ENCODE measurements at places on chromosomes 12 and 14.
A peak's percentile ranks its signal among the peaks of the same experiment; 100 is the strongest.

DNA sequence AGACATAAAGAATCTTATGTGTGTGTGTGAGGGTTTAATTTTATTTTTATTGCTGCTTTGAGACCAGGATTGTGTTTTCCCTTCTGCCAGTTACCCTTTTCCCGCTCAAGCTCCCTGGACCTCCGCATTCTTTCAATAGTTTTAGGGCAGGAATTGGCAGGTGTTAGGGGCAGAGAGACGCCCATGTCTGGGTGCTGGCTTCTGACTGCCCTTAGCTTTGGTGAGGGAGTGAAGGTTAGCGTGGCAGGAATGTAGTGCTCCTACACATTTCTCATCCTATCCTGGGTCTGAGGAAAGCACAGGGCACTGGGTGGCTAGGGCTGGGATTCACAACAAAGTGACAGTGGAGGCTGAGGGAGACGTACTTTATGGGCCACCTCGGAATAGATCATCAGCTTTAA lies 428.1 kb downstream of the ZFP36L1 start:
- no peak for ATAC-seq

DNA sequence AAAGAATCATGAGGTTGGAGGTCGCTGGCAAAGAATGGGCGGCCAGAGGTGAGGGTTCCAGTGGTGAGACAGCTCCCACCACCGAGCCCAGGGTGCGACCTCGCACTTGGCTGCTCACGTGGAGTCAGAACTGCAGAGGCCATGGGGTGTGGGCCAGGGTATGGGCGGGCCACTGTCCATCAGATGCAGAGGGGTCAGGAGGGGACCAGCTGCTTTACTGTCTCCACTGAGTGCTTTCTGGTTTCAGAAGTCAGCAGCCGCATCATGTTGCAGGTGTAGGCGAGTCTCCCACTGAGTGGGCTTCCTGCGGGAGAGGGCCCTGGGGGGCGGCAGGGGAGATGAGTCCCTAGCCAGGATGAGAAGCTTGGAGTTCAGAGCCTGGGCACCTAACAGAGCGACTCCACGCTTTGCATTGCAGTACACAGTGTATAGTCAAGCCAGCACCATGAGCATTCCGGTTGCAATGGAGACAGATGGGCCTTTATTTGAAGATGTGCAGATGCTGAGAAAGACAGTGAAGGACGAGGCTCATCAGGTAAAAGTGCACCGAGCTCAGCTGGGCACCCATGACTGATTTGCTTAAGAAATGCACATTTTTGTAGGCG lies 46.9 kb upstream of the DYNC1H1 start:
- ATAC-seq, result no peak

DNA sequence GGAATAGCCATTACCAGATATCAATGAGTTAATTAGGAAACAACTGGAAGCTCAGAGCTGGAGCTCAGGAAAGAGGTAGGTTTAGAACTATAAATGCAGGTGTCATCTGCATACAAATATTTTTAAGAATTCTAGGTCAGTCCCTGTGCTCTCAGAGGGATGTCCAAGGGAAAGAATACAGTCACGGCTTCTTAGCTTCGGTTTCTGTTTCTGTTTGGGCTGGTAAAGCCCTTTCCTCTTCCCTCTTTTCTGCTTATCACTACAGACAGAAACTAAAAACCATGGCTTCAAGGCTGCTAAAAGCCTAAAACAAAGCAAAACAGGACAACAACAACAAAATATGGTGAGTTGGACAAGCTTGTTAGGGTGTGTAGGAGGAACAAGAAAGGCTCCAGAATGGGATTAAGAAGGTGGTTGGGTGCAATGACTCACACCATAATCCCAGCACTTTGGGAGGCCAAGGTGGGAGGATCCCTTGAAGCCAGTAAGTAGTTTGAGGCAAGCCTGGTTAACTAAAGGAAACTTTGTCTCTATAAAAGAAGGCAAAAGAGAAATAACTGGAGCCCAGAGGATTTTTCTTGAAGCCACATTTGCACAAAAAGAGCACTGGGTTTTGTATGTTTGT lies 113.0 kb downstream of the SEC23A start:
- ATAC-seq, result no peak

- no peak for ATAC-seq
These were observed 57.1 kb upstream of the PCED1B start for GRCh38 chr12:47022296-47022695.

DNA sequence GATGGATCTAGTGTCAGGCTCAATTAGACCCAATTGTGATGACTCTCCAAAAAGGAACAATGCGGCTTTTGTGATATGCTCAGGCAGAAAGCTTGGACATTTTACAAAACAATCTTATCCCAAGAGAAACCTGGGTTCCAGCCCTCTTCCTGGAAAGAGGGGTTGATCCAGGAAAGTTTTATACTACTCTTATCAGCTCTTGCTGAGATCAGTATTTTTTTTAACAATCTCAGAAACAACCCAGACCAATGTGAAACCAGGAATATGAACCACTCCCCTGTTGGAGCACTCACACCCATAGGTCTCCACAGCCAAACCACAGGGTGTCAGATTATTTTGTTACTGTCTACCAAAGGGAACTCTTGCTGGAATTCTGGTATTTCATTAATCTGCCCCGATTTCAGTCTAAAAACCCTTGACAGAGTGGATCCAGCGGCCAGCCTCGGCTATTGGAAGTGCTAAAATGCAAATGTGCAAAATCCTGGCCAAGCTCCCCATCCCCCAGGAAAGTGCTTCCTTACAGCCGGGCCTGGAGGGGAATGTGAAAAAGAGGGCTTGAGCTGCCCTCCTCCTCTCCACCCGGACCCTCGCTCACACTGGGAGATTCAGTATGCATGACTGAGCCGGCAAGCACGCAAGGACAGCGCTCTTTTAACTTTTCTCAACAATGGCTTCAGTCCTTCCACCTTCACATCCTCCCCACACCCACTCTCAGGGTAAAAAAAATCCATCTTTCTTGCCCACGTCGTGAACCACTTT lies 4.0 kb downstream of the FBXL14 start:
- ATAC-seq, result no peak

DNA sequence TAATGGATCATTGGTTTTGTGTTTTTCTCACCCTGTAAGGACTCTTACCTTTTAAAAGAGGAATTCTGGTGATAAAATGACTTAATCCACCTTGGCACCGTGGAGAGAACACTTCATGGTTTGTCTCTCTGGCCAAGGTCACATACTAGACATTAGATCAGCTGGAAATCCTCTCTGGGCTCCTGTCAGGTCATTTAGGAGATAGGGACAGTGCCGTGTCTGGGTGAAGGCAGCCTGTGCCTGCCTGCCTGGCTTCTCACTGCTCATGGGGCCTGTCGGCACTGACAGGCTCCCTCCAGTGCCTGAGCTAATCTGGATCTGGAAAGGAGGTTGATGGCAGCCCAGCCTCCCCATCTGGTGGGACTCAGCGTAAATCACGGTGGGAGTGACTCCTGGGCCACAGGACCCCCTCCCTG lies 5.7 kb downstream of the CRADD start:
- ATAC-seq, result no peak

DNA sequence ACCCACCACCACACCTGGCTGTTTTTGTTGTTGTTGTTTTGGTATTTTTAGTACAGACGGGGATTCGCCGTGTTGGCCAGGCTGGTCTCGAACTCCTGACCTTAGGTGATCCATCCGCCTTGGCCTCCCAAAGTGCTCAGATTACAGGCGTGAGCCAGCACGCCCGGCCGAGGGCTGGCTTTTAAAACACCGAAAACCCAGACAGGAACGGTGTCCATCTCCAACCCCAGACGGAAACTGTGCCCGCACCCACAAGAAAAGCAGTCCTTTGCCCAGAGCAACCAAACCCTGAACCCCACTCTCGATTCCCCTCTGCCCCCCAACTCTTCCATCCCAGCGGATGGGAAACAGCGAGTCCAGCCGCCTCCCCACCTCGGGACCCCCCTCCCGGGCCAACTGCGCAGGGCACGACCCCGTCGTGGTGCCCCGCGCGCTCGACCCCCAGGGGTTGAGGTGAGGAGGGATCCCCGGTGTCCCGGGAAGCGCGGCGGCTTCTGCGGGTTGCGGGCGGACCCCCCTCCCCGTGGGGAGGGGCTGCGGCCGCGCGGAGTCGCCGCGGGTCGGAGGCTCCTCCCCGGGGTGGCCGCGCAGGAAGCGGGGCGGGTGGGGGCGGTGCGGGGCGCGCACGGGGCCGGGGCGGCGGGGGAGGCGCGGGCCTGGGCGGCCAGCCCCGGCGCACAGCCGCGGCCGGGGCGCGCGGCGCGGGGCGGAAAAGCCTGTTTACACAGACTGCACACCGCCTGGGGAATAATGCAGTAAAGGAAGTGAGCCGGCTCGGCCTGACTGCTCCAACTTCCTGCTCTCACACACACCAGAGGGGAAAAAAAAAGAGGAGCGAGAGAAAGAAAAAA lies at the start of gene ELK3:
TSS of gene ELK3 (plus strand) at position 651 of the 851 bp plus-strand sequence.
- peak; percentile 81 for ATAC-seq

- ATAC-seq, result no peak
These were observed 32.2 kb downstream of the SUSD6 start for GRCh38 chr14:69643430-69644200.

- no peak for ATAC-seq
These were observed 393.9 kb downstream of the PAWR start for GRCh38 chr12:79296871-79297270.

DNA sequence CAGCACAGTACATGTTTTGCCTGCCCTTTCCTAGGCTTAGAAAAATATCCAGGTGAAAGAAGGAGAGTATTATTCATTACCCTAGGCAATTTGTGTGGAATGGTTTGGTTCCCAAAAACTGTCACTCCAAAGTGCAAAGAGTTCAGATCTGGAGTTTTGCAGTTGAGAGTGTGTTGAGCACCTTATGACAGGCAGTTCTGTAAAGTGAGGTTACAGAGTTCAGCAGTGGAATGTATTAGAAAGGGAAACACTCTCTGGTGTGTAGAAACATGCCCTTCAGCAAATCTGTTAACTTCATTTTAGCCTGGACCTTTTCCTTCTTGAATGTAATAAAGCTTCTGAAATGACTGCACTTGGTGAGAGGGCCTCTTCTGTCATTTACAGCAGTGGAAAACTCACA lies 154.0 kb upstream of the SSTR1 start:
- no peak for ATAC-seq

DNA sequence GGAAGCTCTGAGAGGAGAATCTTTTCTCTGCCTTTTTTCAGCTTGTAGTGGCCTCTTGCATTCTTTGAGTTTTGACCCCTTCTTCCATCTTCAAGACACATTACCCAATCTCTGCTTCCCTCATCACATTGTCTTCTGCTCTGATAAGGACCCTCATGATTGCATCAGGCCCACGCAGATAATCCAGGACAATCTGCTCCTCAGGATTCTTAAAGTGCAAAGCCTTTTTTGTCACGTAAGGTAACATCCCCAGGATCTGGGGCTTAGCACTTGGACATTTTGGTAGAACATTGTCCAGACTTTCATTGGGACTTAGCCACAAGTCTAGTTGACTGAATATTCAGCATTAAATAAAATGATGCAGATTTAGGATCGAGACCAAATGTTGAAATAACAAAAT lies 521.2 kb downstream of the RMST start:
- no peak for ATAC-seq

GRCh38 chr12:7093486-7093885 lies 1.2 kb upstream of the C1R start:
- ATAC-seq, result no peak

- ATAC-seq, result no peak
These were observed 365.6 kb upstream of the TBX3 start for GRCh38 chr12:115049614-115050013.

DNA sequence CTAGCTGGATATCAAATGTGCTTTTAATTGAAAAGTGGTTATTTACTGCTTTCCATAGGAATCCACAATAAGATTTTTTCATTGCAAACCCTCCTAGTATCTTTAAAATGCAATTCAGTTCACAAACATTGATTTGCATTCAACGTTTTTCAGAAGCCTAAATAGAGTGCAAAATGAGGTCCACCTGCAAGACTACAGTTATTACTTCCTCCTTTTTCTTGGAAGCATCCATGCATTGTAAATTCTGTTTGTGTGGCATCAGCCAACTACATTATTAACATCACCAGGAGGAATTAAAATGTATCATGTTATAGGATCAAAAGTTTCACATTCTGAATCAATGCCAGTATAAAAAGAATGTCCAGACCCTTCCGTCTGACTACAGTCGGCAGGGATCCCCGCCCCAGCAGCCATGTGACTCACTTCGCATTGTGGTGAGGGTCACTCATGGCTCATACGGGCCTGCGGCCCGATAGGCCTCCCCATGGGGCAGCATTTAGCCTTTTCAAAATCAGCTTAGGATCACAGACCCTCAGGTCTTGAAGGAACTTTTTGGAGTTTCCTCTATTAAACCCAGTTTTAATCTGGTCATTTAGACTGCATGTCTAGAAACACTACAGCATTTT lies 46.3 kb downstream of the NTF3 start:
- no peak for ATAC-seq

DNA sequence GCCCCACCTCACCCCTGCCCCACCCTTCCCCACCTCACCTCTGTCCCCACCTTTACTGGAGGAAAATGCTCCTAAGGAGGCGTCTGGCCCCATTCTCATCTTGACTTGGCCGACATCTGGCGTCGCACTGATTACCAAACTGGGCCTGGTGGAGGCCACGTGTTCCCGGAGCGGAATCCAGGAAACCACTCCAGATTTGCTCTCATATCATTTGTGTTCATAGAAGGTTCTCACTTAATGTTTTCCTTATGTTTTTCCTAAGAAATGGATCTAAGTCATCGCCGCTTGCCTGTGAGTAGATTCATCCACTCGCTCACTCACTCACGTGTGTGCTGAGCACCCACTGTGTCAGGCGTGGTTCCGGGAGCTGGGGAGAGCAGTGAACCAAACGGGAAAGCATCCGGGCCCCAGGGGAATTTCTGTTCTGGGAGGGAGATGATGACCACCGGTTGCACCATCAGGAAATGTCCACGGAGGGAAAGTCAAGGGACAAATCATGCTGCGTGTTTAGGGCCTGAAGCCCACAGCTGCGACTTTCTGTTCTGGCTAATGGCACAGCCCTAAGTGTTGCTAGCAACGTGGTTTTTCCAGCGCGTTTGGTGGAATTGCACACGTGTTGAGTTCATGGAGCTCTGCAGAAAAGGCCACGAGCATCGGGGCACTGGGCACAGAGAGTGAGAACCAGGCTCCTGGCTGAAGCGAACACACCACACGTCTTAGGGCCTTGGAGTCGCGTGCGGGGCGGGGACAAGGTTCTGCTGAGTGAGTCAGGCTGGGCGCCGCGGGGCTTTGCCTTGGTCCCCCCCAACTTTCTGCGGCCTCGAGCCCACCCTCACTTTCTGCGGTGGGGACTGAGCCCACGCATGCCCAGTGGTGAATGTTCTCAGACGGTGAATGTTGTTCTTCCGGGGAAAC lies 57.7 kb downstream of the ADGRD1 start:
- ATAC-seq, result no peak

- ATAC-seq, result no peak
These were observed 26.8 kb downstream of the CCDC177 start for GRCh38 chr14:69547701-69548348.

GRCh38 chr12:101777978-101778377 lies 38.7 kb upstream of the SYCP3 start:
- no peak for ATAC-seq

All from stimulated activated memory B cell treated with anti-CD40 and anti-IgM and Interleukin-4, amounts not matched to agents 10 μg/mL and 1 μg/mL and 100 μg/mL, for 72 hours (primary cell).